ENCODE measurements at places on chromosomes 6 and 20.
A peak's percentile ranks its signal among the peaks of the same experiment; 100 is the strongest.

DNA sequence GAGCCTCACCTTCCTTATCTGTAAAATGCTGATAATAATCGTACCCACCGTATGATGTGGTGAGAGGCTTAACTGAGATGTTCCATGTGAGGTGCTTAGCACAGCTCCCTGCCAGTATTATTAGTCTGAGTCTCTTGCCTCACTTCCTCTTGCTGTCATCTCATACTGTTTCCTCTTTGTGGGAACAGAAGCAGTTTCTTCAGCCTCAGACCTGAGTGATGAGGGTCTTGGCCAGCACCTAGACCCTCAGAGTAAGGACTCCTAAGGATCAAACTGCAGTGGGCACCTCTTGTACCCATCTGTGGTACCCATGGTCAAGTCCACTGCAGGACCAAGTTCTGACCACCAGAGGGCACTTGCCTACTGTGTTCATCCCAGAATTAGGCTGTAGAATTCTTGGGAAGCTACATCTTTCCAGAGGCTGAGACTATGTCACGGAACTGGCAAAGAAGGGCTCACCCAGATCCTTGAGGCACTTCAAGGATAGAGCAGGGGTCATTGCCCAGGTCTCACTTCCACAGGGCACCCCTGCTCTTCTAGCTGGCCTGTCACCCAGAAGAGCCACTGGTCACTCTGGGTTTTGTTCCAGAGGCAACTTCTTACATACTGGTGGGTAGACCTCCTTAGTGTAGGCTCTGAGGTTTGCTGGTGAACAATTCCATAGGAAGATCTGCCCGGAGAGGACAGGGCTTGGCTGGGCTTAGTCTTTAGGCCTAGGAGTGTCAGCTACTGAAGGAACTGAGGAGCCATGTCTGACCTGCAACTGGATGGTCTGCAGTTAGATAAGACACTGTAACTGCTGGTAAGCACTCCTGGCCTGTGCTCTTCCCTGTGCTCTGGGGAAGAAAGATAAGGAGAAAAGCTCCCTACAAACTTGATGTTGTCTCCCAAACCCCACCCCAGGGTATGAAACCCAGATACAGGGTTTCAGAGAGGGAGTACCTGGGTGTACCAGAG is 20.6 kb upstream of the SGK2 start:
- peak; percentile 56 for DNase-seq

DNA sequence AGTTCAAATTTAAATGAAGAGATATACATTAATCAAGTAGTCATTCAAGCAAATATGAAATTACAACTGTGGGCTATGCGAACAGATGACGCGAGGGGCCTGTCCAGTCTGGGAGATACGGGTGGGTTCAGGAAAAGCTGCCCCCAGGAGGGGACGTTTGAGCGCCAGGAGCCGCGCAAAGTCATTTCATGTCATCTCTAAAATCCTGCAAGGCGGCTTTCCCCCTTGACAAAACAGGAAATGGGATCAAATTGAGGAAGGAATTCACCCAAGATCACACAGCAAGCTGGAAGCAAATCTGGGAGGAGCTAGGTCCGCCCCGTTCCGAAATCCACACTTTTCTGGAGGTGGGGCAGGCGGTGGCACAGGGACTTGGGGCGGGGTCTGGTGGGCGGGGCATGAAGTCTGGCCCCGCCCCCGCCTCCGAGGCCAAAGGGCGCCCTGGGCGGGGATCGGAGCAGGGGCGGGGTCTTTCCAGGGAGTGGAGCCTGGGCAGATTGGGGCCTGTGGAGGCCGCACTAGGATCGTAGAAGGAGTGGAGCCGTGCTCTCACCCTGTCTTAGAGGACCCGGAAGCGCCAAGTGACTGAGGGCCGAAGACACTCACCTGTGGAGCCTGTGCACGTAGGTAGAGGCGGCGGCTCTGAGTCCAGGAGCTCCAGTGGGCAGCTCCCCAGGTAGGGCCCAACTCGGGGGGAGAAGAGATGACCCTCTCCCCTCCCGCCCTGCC is at the start of gene LPIN3:
Gene LPIN3 (plus strand): TSS at position 495 of the 729 bp plus-strand sequence. CDS start 4,983 bp downstream, outside the sequence.
- peak; percentile 98 for DNase-seq

DNA sequence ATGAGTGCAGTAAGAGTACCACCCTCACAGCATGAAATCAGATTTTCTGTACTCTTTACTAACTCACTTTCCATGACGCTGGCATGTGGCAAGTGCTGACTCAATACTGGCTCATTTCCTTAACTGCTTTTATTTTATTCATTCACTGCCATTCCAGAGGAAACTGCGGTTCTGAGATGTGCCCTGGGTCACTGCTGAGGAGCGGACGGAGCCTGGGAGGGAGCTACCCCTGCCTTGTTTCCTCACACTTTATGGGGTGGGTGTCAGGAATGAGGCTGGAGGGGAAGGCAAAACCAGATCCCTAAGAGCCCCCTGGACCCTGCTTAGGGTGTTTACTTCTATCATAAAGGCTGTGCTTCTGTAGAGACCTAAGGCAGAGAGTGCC is 14.4 kb downstream of the NT5E start:
- no peak for DNase-seq

GRCh38 chr6:152218887-152219286 is 411.4 kb downstream of the ESR1 start:
- DNase-seq: peak; percentile 3

GRCh38 chr6:42520786-42521607 is 42.8 kb upstream of the UBR2 start:
- DNase-seq: no peak

- peak; percentile 80 for DNase-seq
Measured at GRCh38 chr20:884983-885952, 30.9 kb downstream of the ANGPT4 start.

DNA sequence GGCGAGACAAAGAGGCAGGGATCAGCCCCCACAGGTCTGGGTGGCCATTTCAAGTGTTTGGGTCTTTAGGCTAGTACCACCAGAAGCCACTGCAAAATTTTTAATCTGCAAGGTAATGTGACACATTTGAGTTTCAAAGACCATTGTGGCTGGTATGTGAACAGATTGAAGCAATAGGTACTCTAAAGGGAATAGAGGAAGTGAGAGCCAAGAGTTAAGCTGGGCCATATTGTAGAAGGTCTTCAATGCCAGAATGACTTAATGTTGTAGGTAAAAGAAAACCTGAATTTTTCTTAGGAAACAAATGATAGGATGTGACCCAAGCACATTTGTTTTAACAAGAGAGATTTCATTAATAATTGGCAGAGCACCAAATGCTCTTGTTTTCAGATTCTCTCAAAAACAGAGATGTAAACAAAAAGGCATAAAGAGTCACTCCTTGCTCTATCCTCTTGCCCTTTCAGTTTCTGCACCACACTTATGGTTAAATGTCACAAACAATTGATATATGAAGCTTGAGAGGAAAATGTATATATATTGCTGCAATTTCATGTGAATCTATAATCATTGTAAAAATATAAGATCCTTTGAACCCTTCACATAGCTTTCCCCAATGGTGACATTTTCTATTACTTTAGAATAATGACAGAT is 307.1 kb upstream of the PLN start:
- no peak for DNase-seq

GRCh38 chr6:43173591-43174262 is 2.7 kb downstream of the SRF start:
- no peak for DNase-seq

DNA sequence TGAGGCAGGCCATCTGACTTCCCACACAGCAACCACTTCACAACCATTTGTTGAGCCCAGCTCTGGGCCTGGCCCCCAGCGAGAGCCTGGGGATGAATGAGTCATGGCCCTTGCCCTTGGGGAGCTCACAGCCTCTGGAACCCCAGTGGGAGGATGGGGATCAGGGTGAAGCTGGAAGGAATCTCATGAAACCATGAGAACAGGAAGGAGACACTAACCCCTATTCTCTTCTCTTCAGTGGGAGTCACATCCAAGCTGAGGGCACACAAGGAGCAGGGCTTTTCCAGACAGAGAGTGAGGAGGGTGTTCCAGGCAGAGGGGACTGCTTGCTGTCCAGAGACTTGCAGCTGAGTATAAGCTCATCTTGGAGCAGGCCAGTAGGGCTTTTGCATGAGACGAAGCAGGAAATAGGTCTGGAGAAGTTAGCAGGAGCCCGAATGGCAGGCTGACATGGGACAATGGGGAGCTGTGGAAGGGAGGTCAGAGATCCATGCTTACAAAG is 7.5 kb downstream of the FOXS1 start:
- no peak for DNase-seq

- DNase-seq: no peak
Measured at GRCh38 chr6:136644597-136644952, 94.4 kb upstream of the MAP7 start.

- DNase-seq: no peak
Measured at GRCh38 chr6:6837541-6838080, 249.1 kb downstream of the LY86 start.

GRCh38 chr6:12249541-12250382 is 40.4 kb upstream of the EDN1 start:
- DNase-seq: no peak

DNA sequence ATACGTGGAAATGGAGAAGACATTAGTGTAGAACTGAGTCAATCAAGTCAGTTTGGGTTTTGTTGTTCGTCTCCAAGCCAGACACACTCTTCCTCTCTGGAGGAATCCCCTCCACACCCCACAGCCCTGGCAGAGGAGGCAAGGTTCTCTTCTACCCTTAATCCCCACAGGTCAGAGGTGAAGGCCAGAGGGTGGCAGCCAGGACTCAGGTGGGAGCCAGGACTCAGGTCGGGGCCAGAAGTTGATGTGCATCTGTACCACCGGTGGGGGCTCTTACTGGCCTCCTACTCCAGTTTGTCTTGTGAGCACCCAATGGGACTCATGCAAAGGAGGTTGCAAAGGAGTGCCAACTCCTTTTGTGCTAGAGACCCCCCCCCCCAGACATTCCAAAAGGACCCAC is 126.4 kb downstream of the TBXT start:
- no peak for DNase-seq

- no peak for DNase-seq
Measured at GRCh38 chr20:905396-905961, 10.7 kb downstream of the ANGPT4 start.

DNA sequence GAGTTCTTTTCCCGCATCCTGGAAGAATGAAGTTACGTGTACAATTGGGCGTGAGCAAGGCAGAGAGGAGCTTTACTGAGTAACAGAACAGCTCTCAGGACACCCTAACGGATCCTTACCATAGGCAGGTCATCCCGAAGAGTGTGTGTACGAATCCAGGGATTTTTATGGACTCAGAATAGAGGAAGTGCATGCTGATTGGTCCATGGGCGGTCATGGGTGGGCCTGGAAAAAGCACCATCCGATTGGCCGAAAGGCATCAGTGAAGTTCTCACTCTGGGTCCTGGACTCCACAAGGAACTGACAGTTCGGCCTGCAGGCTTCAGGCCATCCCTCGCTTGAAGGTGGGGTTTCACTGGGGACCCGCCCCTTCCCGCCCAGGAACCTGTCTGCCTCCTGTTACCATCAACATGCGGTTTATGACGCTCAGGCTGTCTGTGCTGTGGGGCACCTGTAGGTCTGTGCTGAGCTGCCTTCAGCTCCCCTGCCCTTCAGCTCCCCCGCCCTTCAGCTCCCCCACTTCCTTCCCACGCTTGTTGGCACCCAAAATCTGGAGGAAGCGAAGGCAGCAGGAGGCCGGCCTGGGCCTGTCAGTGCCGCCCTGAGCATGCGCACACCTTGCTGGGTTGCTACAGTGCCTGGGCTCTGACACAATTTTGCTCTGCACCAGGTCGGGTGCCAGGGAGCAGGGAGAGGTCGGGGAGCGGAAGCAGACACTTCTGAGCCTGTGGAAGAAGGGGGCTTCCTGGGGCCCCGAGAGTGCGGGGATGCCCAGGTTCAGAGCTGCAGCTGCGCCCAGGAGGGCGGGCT is 57.9 kb upstream of the MANEA start:
- DNase-seq: no peak

DNA sequence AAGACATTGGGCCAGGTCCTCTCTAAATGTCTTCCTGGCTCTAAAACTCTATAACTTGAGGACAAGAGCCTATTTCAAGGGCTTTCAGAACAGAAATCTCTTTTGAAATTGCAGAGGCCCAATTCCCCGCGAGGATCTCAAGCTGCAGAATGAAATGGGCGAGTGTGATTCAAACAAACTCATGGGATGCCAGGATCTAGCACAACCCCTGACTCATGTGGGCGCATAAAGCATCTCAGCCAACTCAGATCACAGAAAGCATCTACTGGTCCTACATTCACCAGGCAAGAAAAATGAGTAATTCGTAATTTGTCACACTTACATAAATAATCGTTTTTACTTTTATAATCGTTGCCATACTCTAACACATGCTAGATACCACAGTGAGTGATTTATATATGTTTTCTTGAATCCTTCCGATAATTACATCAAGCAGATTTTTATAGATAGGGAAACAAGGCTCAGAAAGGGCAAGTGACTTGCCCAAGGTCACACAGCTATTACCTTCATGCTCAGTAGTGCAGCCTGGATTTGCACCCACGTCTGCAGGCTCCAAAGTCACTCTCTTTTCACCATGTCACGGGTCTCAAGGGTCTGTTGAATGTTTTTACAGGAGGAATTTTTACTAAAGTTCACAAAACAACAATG is 26.2 kb downstream of the FOXF2 start:
- DNase-seq: no peak

GRCh38 chr20:51528263-51529027 is 14.1 kb downstream of the NFATC2 start:
- no peak for DNase-seq

- DNase-seq: no peak
Measured at GRCh38 chr6:125528621-125529041, 220.8 kb upstream of the HEY2 start.

- DNase-seq: no peak
Measured at GRCh38 chr6:72798196-72798595, 176.3 kb downstream of the KCNQ5 start.

DNA sequence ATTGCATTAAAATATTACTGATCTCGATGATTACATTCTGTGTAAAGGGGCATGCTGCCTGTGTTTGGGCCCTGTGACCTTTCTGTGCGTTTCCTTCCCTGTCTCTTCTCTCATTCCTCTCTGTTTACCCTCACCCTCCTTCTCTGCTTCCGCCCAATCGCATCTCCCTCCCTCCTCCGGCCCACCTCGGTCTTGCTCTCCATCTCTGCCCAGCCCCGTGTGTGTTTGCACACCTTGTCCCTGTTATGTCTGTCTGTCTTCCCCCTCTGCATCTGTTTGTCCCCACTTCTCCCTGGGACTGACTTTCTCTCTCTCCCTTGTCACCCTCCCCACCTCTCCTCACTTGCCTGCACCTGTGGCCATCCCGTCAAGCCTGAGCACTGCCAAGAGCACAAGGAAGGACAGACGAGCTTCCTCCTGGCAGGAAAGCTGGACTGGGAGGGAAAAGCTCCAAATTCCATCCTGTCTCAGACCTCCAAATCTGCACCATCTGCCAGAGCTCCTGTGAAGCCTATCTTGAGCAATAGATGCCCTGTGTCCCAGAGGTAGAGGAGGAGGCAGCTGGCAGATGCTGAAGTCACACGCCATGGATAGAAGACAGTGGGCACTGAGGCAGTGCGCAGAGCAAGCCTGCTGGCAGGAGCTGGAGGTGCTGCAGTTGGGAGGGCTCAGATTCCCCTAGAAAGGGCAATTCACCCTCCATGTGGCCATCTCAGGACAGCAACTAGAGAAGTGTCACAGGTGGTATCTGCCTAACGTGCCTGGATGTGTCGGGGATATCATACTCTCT is 172.3 kb downstream of the PTPRT start:
- no peak for DNase-seq

Data from T47D (cell line).